ENCODE measurements at places on chromosomes 12 and 14.

- no peak for DNase-seq
These were observed 26.7 kb downstream of the NIN start for GRCh38 chr14:50804181-50804721.

GRCh38 chr14:27148143-27148542 lies 550.3 kb upstream of the NOVA1 start:
- no peak for DNase-seq

- peak; percentile 20 for DNase-seq
These were observed 37.7 kb upstream of the DUSP6 start for GRCh38 chr12:89389755-89390661.

GRCh38 chr14:32457213-32457920 lies 128.3 kb downstream of the AKAP6 start:
- DNase-seq, result peak; percentile 61

GRCh38 chr12:93664573-93665138 lies 12.5 kb upstream of the CRADD start:
- DNase-seq, result no peak

GRCh38 chr14:70317091-70317968 lies 42.2 kb downstream of the COX16 start:
- DNase-seq, result no peak

GRCh38 chr12:93333828-93334227 lies 43.9 kb upstream of the NUDT4 start:
- DNase-seq, result no peak
